ENCODE measurements at places on chromosomes 2 and 18.

- DNase-seq: no peak
These were observed 67.2 kb downstream of the DDX1 start for GRCh38 chr2:15658911-15659310.

- DNase-seq: no peak
These were observed 14.8 kb downstream of the AFTPH start for GRCh38 chr2:64538764-64539433.

- no peak for DNase-seq
These were observed 56.4 kb downstream of the CRIM1 start for GRCh38 chr2:36411962-36412444.

DNA sequence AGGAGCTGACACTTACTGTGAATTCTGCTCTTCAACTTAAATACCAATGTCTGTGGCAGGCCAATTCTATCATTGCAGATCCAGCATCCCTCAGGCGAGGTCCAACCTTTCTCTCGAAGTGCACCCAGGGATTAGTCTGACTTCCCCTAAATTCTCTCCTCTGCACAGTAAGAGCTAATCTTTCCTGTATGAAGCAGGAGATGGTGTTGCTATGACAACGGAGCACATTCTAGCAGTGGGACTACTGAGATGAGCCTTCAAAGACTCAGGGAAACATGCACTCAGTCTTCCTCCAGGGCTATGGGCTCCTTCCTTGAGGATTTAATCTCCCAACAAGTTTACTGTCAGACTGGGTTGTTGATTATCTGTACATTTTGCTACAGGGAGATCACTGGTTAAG, 176.3 kb downstream of the NOL4 start:
- DNase-seq: no peak

- DNase-seq: no peak
These were observed 40.3 kb upstream of the FBXO11 start for GRCh38 chr2:47946593-47946992.

- DNase-seq: no peak
These were observed 139.3 kb upstream of the ID2 start for GRCh38 chr2:8542381-8543059.

GRCh38 chr2:177464549-177464948, 72.0 kb downstream of the AGPS start:
- DNase-seq: no peak

DNA sequence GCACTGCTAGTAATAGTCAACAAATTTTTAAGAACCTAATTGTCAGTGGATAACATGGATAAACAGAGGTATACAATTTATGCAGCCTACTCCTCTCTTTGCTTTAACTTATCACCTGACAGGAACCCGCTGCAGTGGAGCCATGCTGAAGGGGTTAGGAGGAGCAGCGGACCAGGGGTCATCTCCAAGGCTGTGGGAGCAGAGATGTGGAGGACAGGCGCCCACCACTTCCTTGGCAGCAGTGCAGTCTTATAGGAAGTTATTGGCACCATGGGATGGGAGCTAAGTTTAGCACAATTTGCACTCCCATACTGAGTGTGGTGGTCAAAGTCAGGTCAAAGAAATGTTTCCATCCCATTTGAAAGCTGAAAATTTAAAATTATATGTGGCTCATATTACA, 35.6 kb downstream of the HDLBP start:
- DNase-seq: no peak

DNA sequence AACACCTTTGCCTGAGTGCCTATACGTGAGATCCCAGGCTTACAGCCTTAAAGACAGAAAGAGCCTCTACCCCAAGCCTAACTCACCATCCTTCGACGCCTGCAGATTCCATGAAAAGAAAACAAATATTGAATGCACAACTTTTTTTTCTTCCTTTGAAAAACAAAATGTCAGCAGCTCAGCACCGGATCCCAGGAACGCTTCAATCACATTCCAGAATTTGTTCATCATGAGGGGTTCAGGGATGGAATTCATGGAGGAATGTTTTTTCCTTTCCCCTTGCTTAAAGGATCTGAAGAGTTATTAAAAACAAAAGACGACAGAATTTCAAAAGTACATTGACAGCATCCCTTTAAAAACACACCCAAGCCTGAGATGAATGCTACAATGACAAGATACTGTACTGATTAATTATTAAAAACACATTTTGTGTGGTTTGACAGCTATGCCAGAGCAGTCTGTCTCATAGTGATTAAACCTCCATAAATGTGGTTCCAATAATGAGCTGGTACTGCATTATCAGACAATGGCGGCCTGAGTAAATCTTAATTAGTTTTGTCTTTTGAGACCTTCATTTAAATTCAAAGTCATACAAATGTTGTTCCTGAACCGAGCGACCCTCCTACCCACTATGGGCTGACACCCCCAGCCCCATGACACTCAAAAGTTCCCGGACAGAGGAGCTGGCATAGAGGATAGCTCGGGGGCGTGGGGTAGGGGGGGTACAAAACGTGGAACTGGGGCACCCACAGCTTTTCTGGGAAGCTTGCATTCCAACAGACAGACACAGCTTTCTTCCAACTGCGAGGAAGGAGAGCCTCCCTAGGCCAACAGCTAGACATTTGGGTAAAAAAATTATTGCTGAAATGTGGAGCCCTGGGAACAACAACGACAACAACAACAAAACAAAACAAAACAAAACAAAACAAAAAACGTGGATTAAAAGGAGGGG, 227.5 kb downstream of the TTC32 start:
- DNase-seq: no peak

DNA sequence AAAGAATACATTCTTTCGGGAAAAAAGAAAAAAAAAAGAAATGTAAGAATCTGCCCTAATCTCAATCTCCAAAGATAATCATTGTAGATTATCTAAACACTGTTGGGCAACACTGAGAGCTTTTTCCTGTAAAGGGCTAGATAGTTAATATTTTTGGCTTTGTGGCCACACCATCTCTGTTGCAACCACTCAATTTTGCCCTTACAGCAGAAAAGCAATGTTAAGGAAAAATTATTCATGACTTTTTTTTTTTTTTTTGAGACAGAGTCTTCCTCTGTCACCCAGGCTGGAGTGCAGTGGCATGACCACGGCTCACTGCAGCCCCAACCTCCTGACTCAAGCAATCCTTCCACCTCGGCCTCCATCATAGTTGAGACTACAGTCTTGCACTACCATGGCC, 17.3 kb upstream of the FZD5 start:
- no peak for DNase-seq

- no peak for DNase-seq
These were observed 2.1 kb downstream of the LIPG start for GRCh38 chr18:49563701-49564517.
